ENCODE measurements at places on chromosomes 5 and 9.

- no peak for DNase-seq
Measured at GRCh38 chr9:129235931-129236331, 57.9 kb upstream of the IER5L start.

DNA sequence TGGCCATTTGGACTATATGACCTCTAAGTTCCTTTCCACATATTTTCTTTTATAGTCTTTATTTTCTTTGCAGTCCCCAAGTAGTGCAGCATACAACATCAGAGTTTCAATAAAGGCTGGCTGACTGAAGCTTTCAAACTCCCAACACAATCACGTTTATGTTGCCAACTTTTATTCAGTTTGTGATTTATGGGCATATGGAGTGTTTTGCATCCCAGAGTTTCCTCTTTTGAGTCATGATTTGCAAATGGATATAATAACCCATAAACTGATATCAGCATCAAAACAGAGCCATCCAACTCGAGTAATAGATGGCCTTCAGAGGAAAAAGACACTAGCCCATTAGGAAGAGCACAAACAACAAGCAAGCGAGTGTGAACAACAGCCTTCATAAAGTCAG lies 414.0 kb downstream of the ELAVL2 start:
- DNase-seq: no peak

GRCh38 chr5:11619339-11620024 lies 284.8 kb downstream of the CTNND2 start:
- no peak for DNase-seq

- no peak for DNase-seq
Measured at GRCh38 chr9:110776221-110776620, 107.6 kb downstream of the MUSK start.

- no peak for DNase-seq
Measured at GRCh38 chr5:40477856-40478546, 201.7 kb upstream of the PTGER4 start.

- no peak for DNase-seq
Measured at GRCh38 chr9:6078382-6079105, 63.1 kb upstream of the RANBP6 start.

GRCh38 chr5:78565395-78565794 lies 83.2 kb downstream of the LHFPL2 start:
- DNase-seq: no peak

DNA sequence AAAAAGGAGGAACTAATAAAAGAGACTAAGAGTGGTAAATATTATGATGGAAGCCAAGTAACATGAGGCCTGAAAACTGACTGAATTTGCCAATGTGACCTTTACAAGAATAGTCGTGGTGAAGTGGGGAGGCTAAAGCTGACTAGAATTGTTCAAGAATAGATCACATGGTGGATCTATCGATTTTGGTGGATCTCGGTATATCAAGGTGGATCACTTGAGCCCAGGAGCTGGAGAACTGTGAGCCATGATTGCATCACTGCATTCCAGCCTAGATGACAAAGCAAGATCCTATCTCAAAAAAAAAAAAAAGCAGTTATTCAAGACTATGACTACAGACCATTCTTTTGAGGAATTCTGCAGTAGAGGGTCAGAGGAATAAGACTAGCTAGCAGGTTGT lies 15.1 kb downstream of the ERMP1 start:
- no peak for DNase-seq

- no peak for DNase-seq
Measured at GRCh38 chr9:130681769-130682420, 11.7 kb upstream of the EXOSC2 start.
